GM23248 (cell line): ENCODE measurements at places on chromosomes 6 and 20. TPM values are rescaled to one million over a fixed set of nuclear protein-coding genes. Genes with fewer than 3 reads are reported as not detected.

Gene HDGFL1
- total RNA-seq = not detected in 2 replicates

Gene IL20RA
- 0.13 TPM in 1 of 2 replicates, not detected in the other for total RNA-seq

Gene TRAPPC3L
- 1.4 TPM in 1 of 2 replicates, not detected in the other for total RNA-seq

Gene LHFPL5
- not detected in 2 replicates for total RNA-seq
